B cell (primary cell): ENCODE measurements at places on chromosomes 12 and 14.
A peak's percentile ranks its signal among the peaks of the same experiment; 100 is the strongest.

DNA sequence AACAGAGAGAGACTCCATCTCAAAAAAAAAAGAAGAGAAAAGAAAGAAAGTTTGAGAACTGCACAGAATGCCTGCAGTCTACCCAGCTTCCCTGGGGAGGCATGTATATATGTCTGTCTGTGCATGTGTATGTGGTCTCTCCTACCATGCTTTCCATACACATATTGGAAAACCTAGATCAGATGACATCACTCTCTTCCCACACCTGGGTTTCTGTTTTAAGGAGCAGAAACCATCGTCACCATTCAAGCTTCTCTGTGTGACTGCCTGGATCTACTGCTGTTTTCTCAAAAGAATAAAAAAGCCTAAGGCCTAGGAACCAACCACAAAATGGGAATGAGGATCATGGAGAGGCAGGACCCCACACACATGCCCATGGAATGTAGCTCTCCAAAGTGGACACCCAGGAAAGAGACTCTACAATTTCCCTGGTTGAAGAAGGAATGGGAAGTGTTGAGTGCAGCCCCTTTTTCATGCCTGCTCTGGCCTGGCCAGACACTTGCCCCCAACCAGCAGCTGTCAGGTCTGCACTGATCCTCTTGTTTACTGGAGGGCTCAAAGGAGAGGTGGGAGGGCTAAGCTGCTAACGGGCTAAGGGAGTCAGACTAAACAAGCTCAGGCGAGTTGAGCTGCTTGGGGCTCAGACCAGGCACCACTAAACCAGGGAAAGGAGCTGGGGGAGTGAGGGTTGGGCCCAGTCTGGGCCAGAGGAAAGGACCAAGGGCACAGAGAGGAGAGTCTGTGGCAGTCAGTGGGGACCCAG, 7.7 kb upstream of the PCK2 start:
- no peak for DNase-seq

- DNase-seq = peak; percentile 27
Observed at GRCh38 chr12:44876544-44877410, 662 bp upstream of the NELL2 start.

- DNase-seq = no peak
Observed at GRCh38 chr12:115079760-115080159, 395.8 kb upstream of the TBX3 start.

GRCh38 chr12:43805149-43805859, 813 bp downstream of the TWF1 start:
- peak; percentile 28 for DNase-seq

GRCh38 chr12:83818881-83819280, 1093.7 kb downstream of the SLC6A15 start:
- DNase-seq = no peak

GRCh38 chr14:105739331-105740102, 213.1 kb downstream of the TMEM121 start:
- DNase-seq = no peak

DNA sequence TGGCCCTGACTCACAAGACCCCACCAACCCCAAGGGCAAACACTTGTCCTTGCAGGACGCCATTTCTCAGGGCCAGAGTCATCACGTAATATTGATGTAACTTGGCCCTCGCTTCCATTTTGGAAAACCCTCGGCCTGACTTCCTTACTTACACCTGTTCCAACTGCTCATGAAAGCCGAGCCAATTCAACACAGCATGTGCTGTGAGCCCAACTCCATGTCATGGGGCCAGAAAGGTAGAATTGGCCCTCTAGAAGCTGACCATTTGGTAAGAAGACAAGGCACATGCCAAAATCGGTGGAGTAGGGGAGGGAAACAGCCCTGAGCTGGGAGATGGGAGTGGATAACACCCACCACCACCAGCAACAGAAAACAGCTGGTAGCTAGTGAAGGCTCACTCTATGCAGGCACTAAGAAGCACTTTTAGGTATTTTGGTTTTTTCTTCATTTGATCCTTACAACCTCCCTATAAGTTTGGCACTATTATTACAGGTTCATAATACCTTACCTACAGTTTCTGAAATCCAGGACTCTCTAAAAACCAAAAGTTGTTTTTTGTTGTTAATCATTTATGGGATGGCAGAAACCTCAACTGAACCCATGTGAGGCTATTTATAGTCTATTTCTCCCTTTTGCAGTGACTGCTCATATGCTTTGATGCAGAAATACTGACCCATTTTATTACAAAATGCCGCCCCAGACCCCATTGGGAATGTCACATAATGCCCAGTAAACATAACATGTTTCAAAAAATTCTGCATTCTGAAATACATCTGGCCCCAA, 6.5 kb downstream of the TTC7B start:
- no peak for DNase-seq

DNA sequence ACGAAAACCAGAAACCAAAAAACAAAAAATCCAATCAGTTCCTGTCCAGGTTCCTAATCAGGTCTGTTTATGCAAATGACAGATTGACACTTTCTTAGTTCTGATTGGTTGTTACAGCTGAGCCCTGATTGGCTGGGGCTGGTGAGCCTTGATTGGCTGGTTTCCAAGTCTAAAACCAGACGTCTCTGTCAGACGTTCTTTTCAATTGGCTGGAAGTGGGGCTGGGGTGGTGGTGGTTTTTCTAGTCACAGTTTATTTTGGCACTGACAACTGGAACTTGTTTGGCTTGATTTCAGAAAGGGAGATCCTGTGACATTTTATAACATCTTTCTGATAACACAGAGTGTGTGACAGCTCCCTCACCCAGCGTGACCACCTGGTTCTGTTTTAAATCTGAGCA, 36.1 kb upstream of the PRICKLE1 start:
- DNase-seq = no peak

GRCh38 chr12:8943565-8944186, 5.8 kb downstream of the M6PR start:
- no peak for DNase-seq

GRCh38 chr12:24933694-24934407, 15.1 kb downstream of the BCAT1 start:
- DNase-seq = no peak

- DNase-seq = no peak
Observed at GRCh38 chr14:63964113-63964512, 111.3 kb downstream of the SYNE2 start.

- no peak for DNase-seq
Observed at GRCh38 chr14:104293851-104294627, 155.7 kb downstream of the KIF26A start.

DNA sequence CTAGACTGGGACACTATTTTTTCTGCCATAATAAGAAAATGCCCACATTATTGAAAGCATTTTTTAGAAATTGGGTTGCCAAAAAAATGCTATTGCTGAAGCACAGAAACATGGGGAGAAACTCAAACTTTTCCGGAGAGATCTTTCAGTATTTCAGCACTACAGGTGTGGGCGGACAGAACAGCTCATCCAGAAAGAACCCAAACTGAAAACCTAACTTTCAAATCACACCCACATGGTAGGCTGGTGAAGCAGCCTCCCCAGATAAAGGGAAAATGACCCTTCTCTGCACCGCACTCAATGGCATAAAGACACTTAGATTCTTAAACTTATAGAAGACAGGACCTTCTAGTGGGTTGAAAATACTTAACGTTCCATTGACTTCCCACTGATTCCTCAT, 62.3 kb upstream of the TMPO start:
- DNase-seq = no peak

- DNase-seq = no peak
Observed at GRCh38 chr12:42756841-42757623, 167.5 kb upstream of the PRICKLE1 start.

GRCh38 chr12:1934068-1934467, 15.6 kb upstream of the CACNA2D4 start:
- DNase-seq = no peak

DNA sequence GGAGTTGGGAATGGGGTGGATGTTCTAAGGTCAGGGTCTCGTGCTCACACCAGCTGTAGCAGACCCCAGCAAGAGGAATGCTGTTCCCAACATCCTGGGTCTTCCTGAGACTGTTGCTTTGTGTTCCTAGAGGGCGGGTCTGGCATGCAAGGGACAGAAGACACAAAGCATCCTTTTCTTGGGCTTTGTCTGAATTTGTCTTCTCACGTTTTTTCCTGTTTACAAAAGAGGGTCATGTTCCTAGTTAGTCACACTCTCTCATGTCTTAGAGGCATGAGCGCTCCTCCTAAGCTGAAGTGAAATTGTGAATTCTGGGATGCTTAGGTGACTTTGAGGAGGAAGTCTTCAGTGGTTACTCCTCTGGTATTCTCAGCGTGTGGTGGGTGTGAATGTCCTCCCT, 9.6 kb upstream of the TAMALIN start:
- no peak for DNase-seq

GRCh38 chr14:26217778-26218177, 380.1 kb downstream of the NOVA1 start:
- DNase-seq = no peak

- no peak for DNase-seq
Observed at GRCh38 chr12:127925971-127926370, 341.0 kb upstream of the TMEM132C start.

GRCh38 chr14:22448905-22449599, 140.0 kb downstream of the DAD1 start:
- no peak for DNase-seq

- DNase-seq = no peak
Observed at GRCh38 chr14:99524804-99525698, 43.8 kb downstream of the CCNK start.

GRCh38 chr12:45217846-45218245, 2.0 kb downstream of the ANO6 start:
- no peak for DNase-seq
